ENCODE measurements at places on chromosomes 1 and 21.

DNA sequence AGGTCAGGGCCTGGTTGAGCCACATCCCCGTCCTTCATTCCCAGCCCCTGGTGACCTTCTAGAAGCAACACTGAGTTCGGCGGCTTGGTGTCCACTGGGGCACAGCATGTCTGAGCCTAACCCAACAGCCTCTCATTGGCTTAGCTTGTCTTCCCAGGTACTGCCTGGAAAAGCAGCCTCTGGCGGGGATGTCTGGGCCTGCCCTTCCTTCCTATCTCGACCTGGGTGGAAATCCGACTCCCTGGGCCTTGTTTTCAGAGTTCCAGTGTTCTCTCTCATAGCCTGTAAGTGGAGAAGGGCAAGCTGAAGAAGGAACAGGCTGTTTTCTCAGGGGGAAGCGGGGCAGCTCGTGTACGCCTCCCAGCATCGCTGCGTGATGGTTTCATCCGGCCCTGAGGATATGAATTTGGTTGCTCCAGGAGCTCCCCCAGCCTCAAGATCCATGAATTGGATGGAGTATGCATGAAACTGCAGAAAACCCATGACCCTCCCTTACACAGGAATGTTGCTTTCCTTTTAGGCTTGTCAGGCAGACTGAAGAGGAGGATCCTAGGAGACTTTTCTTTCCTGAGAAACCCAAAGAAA is 116.5 kb upstream of the IRF2BP2 start:
- no peak for DNase-seq

GRCh38 chr1:228215663-228216116 is 7.8 kb downstream of the OBSCN start:
- no peak for DNase-seq

DNA sequence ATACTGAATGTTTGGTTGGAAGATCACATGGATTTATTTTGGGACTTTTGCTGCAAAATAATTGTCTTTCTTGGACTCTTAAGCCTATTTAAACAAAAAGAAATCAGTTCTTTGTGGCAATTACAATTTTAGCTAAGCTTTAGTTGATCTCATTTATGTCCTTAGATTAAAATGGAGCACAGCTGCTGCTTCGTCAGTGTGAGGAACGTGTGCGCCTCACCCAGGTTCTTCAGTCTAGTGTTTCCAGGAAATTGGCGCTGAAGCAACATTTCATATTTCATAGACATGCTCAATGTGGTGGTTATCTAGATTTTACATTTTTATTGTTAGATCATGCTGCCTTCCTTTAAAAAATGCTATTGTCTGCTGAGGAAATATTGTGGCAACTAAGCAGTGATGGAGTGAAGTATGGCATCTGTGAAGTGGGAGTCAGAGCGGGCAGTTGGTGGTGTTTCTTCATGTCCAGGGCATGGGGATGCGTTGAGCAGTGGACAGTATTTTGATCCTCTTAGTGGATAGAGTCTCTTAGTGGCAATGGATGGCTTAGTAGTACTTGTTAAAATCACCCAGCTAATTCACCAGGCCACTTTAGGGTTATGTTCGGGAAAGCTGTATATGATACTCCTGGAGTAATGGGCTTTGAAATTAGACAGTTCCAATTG is 5.6 kb downstream of the DDI2 start:
- DNase-seq = no peak

DNA sequence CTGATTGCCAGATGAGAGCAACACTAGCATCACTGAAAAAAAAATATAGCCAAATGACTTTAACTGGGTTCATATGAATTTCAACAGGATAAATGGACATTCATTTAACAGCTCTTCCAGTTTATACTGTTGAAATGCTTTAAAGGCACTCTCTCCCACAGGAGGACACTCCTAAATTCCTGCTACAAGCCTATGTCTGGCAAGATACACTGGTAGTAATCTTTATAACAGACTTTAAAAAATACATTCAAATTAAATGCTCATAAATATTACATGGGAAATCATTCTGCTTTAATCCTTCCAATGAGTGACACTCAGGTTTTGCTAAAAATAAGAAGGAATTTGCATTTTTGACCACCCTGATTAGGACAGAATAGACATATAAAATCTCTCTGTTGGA is 526.7 kb upstream of the ADAMTS5 start:
- no peak for DNase-seq

- peak; percentile 26 for DNase-seq
Observed at GRCh38 chr1:10033359-10033845, 644 bp downstream of the UBE4B start.

- DNase-seq = peak; percentile 96
Observed at GRCh38 chr1:32992489-32993323, 28.1 kb upstream of the RNF19B start.

DNA sequence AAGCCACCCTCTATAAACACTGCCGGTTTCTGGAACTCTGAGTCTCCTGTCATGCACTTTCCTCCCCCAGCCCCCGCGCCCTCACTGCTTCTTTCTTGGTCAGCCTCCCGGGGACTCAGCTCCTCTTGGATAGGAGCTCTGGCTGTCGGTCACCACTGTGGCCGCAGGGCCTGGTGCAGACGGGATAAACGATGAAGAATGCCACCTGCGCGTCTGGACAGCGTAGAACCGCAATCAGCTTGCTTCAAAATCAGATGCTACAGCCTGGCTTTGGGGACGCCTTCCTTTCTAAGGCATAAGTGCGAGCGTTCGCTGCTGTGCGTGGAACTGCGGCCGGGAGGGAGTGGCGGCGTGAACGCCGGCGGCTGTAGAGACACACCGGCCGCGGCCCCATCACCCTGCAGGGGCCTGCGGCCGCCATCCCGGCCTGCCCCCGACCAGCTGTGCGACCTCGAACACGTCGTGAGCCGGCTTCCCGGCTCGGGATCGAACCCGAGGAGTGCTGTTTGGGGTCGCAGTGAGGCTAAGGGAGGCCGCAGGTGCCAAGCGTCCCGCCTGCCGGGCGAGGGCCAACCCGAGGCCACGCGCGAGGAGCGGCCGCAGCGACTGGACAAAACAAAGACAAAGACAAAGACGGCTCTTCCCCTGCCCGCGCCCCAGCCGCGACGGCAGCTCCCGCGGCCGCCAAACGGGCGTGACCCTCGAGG is 688 bp downstream of the PTTG1IP start:
- DNase-seq = peak; percentile 35

Data from fibroblast of pulmonary artery (primary cell).